ENCODE measurements at places on chromosomes 12 and 14.

DNA sequence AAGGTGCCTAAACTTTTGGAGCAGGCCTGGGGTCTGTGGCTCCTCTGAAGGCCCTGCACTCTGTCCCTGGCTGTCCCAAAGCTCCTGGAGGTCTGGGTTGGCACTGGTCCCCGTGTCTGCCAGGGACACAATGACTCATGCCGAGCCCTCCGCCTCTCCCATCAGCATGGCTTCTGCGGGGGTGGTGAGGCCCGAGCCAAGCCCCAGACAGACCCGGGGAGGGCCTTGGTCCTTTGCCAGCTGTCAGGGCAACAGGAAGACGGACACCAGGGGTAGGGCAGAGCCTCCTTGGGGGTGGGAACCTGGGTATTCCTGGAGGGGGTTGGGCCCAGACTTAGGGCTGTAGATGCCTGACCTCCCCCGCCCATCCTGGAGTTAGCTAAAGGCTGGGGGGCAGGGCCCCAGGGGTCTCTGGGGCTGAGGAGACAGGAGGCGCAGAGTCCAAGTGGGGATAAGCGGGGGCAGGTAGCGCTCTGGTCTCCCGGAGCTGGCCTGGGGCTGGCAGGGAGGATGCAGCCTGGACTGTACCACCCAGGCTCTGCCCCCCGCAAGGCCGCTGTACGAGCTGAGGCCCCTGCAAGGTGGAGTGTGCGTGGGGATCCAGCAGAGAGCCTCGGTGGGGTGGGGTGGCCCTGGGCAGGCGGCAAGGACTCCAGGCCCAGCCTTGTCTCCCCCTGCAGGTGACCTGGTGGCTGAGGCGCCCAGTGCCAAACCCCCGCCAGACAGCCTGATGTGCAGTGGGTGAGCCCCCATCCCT is 16.4 kb upstream of the PUS1 start:
- DNase-seq, result no peak

- DNase-seq, result no peak
Observed at GRCh38 chr14:36300337-36300736, 20.1 kb downstream of the MBIP start.

- DNase-seq, result no peak
Observed at GRCh38 chr12:18752280-18752920, 14.5 kb downstream of the CAPZA3 start.

DNA sequence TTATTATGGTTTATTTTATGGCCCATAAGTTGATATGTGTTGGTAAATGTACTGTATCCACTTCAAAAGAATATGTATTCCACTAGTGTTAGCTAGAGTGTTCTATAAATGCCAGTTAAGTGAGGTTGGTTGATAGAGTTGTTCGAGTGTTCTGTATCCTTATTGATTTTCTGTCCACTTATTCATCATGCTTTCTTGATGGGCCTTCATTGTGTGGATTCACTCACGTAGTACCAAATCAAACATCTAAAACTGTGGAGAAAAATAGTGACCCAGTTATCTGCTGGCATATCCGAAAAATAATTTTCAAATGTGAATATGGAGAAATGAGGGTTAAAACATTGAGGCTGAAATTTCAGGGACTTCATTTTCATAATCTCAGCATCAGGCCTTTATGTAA is 230.4 kb downstream of the TRHDE start:
- no peak for DNase-seq

GRCh38 chr14:21768116-21768874 is 94.7 kb upstream of the OR4E1 start:
- peak; percentile 33 for DNase-seq

DNA sequence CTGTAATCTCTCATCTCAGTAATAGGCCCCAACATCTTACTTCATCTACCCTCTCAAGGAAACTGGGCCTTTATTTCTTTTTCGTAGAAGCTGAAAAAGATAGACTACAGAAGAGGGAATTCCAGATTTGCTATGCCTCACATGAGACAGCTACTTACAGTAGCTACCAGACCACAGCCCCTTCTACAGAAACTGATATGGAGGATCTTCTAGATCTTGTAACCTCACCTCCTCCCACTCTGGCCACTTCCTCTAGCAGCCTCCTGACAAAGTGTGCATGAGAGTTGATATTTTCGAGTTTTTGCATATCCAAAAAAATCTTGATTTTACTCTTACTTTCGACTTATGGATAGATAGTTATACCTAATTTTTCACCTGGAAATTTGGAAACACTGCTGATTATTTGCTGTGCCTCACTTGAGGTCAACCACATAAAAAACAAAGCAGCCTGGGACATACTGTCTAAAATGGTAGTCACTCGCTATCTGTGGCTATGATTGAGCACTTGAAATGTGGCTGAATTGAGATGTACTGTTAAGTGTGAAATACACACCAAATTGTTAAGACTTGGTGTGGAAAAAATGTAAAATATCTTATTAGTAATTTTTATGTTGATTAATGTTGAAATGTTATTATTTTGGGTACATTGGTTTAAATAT is 86.3 kb upstream of the NID2 start:
- DNase-seq, result no peak

DNA sequence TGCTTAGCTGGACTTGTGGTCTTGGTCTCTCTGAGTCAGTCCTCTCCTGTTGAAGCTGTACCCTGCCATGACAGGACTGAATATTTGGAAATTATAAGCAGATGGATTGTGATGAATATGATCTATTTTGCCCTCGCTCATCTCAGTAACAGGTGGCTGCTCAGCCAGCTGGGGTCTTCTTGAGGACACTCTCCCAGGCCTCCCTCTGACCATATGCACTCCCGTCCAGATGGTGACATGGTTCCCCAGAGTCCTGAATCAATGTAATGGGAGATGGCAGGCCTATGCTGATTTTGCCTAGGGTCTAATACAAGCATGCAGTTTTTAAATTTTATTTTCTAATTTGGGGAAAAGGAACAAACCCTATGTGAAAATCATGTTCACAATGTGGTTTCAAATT is 63.1 kb upstream of the TRHDE start:
- no peak for DNase-seq

DNA sequence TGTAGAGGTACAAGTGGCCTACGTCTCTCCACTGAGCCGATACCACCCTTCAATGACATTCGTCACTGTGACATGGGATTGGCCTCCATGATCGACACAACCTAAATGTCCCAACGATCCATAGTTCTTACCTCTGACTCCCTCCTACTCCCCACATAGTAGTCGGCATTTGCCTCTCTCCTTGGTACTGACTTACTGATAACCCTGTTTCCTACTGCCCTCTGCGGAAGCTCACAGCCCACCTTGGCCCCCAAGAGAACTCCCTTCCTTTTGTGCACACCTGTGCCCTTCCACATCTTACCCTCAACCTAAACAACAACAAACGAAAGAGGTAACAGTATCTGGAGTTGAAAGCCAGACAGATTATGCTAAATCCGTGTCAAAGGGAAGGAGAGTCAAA is 23.9 kb downstream of the VSX2 start:
- DNase-seq, result no peak

- DNase-seq, result no peak
Observed at GRCh38 chr12:48986720-48987291, 8.7 kb downstream of the WNT1 start.

- no peak for DNase-seq
Observed at GRCh38 chr14:75604979-75605851, 26.8 kb downstream of the FLVCR2 start.

GRCh38 chr12:49916129-49916919 is 12.6 kb upstream of the FAIM2 start:
- DNase-seq, result no peak

DNA sequence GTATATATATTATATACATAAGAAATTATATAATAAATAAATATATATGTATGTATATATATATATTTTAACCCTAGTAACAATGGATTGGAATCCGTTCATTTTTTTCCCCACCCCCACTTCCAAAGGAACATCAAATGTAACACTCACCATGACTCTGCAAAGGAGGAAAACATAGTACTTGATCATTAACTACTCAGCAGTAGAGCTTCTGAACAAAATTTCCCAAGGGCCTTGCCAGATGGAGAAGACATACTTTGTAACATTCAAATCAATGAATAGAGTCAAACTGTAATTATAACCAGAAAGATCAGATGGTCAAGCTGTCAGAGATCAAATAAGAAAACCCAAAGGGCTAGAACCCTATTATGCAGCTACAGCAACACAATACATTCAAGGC is 126.0 kb upstream of the CNTN1 start:
- no peak for DNase-seq

DNA sequence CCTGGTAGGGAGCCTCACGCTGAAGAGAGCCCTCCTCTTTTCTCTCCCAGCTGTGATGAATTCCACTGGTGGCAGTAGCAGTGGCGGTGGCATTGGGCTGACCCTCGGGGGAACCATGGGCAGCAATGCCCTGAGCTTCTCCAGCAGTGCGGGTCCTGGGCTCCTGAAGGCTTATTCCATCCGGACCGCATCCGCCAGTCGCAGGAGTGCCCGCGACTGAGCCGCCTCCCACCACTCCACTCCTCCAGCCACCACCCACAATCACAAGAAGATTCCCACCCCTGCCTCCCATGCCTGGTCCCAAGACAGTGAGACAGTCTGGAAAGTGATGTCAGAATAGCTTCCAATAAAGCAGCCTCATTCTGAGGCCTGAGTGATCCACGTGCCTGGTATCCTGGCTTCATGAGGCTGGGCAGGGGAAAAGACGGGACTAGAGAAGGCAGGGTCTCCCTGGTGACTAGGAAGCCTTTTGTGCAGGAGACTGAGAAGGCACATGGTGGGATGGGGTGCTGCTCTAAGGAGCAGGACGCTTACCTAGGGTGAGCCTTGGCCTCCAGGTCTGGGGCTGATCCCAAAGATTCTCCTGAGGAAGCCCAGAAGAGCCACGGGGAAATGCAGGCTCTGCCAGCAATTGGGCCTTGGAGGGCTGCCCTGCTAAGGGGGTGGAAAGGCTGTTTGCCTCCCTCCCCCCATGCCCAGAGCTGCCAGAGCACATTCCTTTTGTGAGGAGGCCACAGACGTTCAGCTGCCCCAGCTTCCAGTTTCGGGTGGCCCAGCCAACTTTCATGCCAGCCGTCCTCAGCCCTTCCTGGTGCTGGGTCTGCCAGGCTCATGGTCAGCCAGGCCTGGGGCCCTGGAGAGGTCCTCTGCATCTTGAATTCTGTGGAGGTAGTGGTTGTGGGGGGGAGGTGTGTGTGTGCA is 15.8 kb downstream of the KRT7 start:
- no peak for DNase-seq

DNA sequence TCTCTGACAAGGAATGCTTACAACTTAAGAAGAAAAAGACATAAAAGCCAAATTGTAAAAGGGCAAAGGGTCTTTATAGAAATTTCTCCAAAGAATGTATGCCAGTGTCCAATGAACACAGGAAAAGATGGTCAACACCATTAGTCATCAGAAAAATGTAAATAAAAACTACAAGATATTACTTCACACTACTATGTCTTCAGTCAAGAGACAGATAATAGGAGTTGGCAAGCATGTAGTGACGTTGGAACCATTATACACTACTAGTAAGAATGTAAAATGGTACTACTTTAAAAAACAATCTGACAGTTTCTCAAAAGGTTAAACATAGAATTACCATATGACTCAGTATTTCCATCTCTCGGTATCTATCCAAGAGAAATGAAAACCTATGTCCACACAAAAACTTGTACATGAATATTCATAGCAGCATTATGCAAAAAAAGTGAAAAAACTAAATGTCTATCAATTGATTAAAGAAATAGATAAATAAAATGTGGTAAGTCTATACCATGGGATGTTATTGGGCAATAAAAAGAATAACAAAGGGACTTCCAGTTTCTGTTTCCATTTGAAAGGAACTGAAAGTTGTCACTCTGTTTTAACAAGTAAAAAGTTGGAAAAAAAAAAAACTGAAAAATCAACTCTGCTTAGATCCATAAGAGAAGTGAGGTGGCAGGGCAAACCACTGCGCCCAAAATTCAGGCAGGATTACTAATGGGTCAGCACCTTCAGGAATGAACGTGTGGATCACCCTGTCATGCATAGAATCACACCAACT is 69.8 kb downstream of the ALG10B start:
- no peak for DNase-seq

DNA sequence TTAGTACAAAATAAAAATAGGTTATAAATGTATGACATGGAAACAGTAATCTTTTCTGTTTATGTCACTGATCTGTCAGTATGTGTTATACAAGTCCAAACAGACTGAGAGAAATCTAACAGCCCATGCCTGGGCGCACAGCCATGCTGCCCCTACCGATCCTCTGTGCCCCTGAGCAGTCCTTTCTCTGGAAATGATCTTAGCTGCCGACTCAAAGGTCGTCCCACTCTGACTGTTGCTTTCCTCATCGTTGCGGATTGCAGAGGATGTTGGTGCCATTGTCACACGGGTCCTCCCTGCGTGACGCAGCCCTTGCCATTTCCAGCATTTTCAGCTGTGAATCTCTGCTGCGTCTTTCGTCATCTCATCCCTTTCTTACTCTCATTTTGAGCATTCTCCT is 82.9 kb upstream of the DYNC1H1 start:
- no peak for DNase-seq

GRCh38 chr14:25041898-25042297 is 8.0 kb downstream of the STXBP6 start:
- no peak for DNase-seq

- no peak for DNase-seq
Observed at GRCh38 chr14:27945512-27945911, 821.1 kb upstream of the FOXG1 start.

- DNase-seq, result no peak
Observed at GRCh38 chr14:65336191-65336591, 76.3 kb upstream of the FUT8 start.
